ELR (cell line): ENCODE measurements at places on chromosomes 7 and 10.
A peak's percentile ranks its signal among the peaks of the same experiment; 100 is the strongest.

- DNase-seq: no peak
Measured at GRCh38 chr10:125166658-125167057, 6.3 kb upstream of the CTBP2 start.

DNA sequence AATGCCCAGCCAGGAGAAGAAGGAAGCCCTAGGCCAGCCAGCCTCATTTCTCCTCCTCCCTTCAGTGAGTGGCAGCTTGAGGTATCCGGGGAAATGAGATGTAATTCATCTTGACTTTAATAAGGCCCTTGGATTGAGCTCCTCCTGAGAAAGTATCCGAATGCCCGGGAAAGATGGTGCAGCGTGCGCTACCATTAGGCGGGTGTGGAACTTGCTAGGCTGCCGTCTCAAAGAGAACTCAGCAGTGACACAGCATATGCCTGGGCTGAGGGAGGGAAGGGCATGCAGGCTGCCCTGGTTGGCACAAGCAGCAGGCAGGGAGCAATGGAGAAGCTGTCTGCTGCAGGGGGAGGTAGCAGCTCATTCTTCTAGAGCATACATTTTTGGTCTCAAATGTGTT lies 659.8 kb upstream of the FOXK1 start:
- no peak for DNase-seq

- peak; percentile 84 for DNase-seq
Measured at GRCh38 chr7:123747620-123748141, 1.1 kb downstream of the WASL start.

DNA sequence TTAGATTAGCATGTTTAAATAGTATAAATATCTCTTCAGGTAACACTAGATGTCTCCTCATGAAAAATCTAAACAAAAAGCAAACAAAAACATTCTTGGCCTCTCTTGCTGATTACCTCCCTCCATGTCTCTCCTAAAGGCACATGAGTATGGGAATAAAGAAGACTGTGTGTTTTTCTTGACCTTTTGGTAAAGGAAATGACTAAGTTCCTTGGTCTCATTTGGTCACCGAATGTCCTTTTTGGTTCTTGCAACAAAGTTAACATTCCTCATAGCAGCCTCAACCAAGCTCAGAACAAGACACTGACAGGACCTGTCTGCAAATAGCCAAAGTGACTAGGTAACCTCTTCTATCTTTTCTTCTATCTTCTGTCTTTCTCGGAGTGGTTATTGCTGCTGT lies 35.5 kb downstream of the POM121L12 start:
- DNase-seq: no peak

DNA sequence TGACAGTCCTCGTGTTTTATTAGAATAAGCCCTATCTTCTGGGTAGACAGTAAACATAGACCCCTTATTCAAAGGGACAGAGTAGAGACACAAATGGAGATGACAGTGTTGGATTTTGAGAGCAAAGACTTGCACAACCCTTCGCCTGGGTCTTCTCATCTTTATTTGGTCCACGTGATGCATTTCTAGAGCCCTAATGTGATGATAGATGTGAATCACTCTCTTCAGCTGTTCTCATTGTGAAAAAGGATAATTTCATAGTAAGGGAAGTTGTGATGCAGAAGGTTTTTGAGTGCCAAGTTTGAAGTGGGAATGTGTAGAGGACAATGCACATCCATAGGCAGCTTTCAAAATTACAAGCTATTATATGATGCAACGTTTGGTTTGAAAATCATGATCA lies 86.3 kb downstream of the CREB5 start:
- DNase-seq: no peak

- DNase-seq: no peak
Measured at GRCh38 chr7:437329-438251, 82.1 kb downstream of the PDGFA start.

GRCh38 chr7:94452239-94452638 lies 57.4 kb upstream of the CASD1 start:
- no peak for DNase-seq

GRCh38 chr10:98694883-98695282 lies 248.1 kb upstream of the HPS1 start:
- no peak for DNase-seq

- no peak for DNase-seq
Measured at GRCh38 chr10:117053482-117053881, 48.5 kb upstream of the SHTN1 start.

DNA sequence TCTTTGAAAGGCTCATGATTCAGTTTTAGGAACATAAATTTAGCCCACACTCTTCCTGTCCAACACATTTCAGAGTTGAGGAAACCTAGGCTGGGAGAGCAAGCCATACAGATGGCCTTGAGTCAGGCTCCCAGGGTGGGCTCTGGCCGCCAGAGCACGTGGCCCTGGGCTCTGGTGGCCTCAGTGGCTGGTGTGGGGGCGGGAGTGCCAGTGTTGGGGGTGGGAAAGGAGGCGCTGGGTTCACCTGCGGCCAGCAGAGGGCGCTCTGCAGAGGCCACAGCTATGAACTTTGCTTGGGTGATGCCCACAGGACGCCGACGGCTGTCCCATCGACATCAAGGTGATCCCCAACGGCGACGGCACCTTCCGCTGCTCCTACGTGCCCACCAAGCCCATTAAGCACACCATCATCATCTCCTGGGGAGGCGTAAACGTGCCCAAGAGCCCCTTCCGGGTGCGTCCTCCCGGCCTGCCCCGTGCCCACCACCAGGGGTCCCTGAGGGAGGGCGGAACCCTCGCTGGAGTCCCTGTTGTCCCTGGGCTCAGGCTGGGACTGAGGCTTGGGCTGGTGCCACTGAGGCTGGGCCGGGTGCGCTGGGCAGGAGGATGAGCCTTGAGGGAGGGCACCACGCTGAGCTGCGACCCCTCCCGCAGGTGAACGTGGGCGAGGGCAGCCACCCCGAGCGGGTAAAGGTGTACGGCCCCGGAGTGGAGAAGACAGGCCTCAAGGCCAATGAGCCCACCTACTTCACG lies 11.9 kb downstream of the FLNC start:
- peak; percentile 55 for DNase-seq

GRCh38 chr10:55146032-55146431 lies 345.0 kb upstream of the PCDH15 start:
- DNase-seq: peak; percentile 0

DNA sequence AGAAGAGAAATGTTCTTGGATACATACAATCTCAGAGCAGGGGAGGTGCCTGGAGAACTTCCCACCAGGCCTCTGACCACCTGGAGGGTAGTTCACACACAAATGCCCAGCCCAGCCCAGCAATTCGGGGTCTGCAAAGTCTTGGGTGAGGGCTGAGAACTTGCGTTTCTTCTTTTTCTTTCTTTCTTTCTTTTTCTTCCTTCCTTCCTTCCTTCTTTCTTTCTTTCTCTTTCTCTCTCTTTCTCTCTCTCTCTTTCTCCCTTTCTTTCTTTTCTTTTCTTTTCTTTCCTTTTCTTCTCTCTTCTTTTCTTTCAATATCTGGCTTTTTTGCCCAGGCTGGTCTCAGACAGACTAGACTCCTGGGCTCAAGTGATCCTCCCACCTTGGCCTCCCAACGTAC lies 22.4 kb downstream of the NPC1L1 start:
- no peak for DNase-seq

DNA sequence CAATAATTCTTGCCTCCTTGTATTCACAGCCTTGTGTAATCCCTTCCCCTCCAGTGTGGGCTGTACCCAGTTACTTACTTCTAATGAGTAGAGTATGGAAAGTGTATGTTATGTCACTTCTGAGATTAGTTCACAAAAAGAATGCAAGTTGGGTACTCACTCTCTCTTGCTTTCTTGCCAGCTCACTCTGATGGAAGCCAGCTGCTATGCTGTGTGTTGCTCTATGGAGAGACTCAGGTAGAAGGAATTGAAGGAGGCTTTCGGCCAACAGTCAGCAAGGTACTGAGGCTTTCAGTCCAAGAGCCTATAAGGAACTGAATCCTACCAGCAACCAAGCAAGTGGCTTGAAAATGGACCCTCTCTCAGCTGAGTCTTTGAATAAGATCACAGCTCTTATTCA lies 9.7 kb upstream of the BICC1 start:
- no peak for DNase-seq

GRCh38 chr10:78394047-78394446 lies 360.4 kb downstream of the RPS24 start:
- no peak for DNase-seq

DNA sequence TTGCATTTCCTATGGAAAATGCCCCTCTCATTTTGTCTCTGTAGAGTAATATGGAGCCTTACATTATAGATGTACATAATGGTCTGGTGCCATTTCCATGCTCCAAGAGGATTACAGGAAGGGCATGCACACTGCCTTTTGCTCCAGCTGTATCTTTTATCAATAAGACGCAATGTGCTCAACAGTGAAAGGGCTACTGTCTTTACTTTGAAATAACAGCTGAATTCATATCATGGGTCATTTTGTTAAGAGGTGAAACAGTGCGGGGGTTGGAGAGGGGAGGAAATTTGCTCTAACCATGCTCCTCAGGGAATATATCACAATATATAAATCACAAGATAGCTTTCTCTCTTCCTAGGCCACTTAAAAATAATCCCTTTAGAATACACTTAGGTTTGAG lies 77.7 kb downstream of the ICA1 start:
- DNase-seq: no peak

DNA sequence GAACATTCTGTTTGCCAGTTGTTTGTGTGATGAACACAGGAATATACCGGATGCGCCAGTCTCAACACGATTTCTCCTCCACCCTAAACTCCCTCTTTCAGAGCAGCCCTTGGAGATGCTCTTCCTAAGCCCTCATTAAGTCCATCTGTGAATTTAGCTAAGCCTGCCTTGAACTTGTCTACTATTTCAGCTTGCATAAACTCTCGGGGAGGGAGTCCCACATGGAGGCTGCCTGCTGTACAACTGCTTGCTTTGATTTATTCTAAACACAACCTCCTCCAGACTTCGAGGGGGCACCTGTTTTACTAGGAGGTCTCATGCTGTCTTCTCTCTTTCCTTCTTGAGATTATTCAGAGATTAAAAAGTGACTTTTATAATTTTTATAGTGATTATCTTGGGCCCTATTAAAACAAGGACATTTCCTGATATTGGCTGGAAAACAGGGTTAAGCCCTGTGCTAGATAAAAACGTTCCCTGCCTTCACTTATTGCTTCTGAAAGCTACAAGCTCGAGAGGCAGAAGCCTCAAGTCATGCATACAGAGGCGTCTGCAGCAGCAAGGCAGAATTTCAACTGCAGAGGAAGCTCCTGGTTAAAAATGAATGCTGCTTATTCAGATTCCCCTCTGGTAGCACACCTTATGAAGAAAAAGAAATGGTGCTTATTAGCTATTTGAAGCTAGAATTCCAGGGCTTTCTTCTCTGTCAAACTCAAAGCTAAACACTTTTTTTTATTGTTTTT lies 174.3 kb downstream of the FANK1 start:
- no peak for DNase-seq

DNA sequence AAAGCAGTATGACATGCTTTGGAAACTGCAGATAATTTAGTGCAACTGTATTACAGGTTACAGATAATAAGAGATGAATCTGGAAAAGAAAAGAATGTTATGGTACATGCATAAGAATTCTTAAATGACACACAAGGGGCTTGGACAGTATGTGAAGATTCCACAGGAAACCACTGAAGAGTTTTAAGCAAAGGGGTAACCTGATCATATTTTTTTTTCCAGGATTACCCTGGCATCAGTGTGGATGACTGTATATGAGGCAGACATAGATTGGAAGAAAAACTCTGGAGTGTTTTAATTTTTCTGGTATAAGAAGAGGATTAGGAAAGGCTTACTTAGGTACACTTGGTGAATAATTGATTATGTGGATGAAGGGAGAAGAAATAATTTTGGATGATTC lies 8.1 kb downstream of the TFPI2 start:
- no peak for DNase-seq

- no peak for DNase-seq
Measured at GRCh38 chr7:77690289-77690688, 6.0 kb upstream of the RSBN1L start.

GRCh38 chr10:103584216-103585010 lies 90.9 kb downstream of the NEURL1 start:
- no peak for DNase-seq

GRCh38 chr10:112515852-112516251 lies 68.8 kb downstream of the VTI1A start:
- no peak for DNase-seq

DNA sequence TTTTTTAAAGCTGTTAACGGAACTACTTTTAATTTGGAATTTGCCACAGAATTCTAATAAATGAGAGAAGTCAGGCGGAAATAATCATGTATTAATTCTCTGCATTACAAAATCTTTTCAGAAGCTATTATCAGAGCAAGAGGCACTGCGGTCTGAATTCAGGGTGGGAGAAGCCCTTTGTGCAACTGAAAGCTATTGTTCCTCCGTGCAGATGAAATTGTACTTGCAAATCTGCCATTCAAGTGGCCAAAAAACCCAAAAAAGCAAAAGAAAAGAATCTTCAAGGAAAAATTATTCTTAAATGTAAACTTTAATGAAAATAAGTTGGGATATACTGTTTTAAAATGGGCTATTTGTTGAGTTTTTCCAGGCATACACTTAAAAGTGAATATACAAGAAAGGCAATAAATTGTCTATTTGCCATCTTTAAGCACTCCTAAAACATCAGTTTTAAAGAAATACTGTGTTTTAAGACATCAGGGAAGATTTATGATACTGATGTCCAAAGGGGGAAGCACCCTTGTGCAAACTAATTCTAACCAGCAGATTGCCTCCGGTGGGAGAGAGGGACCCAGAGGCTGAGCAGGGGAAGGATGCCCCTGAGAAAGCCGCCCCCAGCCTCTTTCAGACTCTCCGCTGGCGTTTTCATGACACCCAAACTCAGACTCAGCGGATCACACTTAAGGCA lies 351.2 kb downstream of the DNAJB6 start:
- no peak for DNase-seq

- no peak for DNase-seq
Measured at GRCh38 chr10:131435760-131436457, 124.4 kb upstream of the TCERG1L start.

- DNase-seq: no peak
Measured at GRCh38 chr7:90994601-90995000, 269.6 kb upstream of the FZD1 start.

DNA sequence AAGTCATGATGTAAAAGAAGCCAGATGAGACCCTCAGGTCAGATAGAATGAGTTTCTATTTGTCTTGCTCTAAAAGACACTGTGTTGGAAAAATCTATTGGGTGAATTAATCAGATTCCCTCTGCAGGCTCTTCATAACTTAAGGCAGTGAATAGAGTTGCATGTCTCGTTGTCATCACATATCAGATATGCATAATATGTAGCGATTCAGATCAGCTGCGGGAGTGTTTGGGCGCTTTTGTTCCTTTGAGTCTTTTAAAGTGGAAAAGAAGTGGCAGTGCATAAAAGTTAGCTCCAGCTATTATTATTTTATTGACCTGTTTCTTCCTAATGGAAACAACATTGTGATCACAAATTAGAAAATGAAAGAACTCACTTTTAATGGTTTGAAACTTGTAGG lies 84.4 kb downstream of the CDK14 start:
- no peak for DNase-seq

- no peak for DNase-seq
Measured at GRCh38 chr10:127921075-127921752, 14.3 kb downstream of the PTPRE start.

GRCh38 chr10:78550090-78550489 lies 516.4 kb downstream of the RPS24 start:
- DNase-seq: no peak
